ENCODE measurements at places on chromosomes 5 and 9. TPM values are rescaled to one million over a fixed set of nuclear protein-coding genes. Genes with fewer than 3 reads are reported as not detected.

- DNase-seq = no peak
Measured at GRCh38 chr5:179913461-179913860, 5.8 kb upstream of the TBC1D9B start.

DNA sequence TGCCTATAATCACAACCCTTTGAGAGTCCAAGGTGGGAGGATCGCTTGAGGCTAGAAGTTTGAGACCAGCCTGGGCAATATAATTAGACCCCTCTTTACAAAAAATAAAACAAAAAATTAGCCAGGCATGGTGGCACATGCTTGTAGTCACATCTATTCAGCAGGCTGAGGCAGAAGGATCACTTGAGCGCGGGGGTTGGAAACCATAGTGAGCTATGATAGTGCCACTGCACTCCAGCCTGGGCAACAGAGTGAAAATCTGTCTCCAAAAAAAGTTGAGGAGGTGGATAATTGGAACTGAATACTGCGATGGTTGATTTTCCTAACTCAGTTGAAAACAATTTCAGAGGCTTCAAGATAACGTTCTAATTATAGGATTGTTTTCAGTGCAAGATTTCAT, 52.6 kb downstream of the EDIL3 start:
- DNase-seq = no peak

DNA sequence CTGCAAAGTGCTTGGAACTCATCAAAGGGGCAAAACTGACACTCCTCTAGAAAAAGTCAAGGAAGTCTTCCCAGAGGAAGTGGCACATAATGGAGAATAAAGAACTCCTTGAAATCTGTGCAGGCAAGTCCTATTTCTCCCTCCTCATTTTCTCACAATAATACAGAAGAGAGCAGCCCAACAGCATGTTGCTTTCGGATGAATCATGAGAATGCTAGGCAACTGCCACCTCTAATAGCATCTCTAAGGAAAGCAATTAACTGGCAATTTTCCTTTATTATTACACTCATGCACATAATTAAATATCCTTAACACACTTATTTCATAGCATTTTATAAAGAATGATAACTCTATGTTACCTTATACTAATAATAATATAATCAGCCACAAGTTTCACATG, 122.2 kb upstream of the PTGER4 start:
- no peak for DNase-seq

PCDHGB4 gene
- total RNA-seq = 0.07 TPM

CDO1 gene
- not detected for total RNA-seq

DNA sequence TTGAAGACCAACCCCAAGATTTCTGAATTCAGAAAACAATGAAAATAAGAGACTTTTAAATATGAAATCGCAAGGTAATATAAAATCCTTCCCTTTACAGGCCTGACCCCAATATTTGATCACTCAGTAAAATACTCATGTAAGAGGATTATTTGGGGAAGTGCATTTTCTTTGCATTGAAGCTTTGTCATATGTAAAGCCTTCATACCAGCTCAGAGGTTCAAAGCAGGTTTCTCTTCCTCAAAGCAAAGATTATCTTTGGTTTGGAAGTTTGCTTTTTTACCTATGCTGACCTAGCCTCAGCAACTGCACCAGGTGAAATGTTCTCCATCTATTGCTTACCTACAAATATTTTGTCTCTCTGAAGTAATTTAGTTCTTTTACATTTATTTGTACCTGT, 106.5 kb upstream of the PARP8 start:
- no peak for DNase-seq

SPRY4 gene
- total RNA-seq = 0.14 TPM

- DNase-seq = peak; percentile 87
Measured at GRCh38 chr5:132425009-132425937, 55.8 kb downstream of the SLC22A5 start.

OR1Q1 gene
- total RNA-seq = not detected

GRCh38 chr5:141725891-141726290, 43.9 kb upstream of the ARAP3 start:
- no peak for DNase-seq

- no peak for DNase-seq
Measured at GRCh38 chr9:94843134-94843533, 116.6 kb downstream of the AOPEP start.

ENTPD2 gene
- total RNA-seq = not detected

DNA sequence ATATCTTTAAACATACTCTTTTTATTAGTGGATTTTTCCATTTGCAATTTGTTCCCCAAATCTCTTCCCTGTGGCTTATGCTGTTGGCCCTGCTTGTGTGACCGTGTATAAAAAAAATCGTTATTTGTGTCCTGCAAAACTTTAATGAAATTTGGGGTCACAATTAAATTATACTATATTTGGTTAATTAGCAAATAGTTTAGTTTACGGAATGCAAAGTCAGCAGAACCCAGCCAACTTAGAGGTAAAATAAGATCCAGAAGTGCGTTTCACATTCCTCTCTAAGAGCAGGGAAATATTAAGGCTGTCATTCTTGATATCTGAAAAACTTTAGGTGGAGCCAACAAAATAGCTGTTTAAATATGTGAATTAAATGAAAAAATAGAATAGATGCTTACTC, 2023.5 kb upstream of the WWC1 start:
- DNase-seq = no peak

HRCT1 gene
- not detected for total RNA-seq

GRCh38 chr9:10921671-10922070, 308.9 kb upstream of the PTPRD start:
- DNase-seq = no peak

DNA sequence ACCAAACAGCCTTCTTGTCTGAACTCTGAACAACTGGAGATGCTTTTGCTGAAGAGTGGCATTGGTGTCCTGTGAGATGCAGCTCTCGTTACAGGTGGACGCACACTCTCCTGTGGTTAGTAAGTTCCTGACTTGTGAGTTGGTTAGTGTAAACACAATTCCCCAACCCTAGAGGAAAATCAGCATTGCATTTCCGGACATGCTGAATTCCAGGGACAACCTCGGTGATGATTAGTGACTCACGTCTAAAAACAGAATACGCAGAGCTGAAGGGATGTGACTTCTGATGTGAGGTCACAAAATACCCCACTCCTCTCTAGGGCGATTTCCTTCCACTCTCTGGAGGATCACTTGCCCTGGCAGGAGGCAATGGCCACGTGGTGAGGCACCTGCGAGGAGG, 5.0 kb downstream of the OR2V2 start:
- no peak for DNase-seq

- DNase-seq = no peak
Measured at GRCh38 chr5:4042311-4042710, 446.7 kb downstream of the IRX1 start.

DNA sequence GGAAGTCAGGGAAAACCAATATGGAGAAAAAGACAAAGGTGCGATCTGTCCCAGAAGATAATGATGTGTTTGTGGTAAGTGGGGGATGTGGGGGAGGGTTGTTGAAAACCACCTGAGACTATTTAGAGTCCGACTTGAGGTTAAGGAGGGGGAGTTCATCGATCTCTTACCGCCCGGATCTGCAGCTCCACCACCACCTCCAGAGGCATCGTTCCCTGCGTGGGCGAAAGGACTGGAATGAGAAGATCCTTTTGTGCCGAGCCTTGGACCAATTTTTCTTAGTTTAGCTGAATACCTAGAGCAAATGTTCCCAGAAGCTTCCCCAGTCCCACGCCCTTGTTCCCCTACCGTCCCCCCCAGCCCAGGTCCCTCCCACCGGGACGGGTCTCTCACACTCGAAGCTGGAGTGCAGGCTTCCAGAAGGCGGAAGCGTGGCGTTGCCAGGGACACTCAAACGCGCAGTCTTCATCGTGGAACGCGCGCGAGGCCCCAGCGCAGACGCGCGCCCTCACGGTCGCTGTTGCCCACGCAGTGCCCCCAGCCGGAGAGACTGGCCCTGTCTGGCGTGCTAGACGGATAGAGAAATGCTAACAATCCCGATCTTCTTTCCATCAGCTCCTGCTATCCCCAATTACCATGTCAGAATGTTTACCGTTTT, at the start of gene SPATA6L:
SPATA6L (minus strand) TSS at position 439 of the 658 bp plus-strand sequence; CDS start at position 209, 230 bp downstream.
- peak; percentile 61 for DNase-seq

DNA sequence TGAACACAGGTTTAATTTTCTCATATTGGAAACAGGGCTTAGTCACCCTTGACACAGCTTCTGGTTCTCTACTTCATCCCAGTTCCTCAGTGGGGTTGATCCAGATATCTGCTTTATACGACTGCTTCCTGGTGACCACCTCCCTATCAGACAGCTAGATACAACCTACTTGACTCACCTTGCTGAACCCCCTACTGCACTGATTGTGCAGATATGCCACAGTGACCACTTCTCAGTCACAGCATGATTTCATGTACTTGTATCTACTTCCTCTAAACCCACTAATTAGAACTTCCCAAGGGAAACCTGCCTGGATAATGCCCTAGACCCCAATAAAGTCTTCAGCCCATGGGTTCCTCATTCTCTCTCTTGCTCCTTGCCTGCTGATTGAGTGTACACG, 18.4 kb upstream of the RFK start:
- no peak for DNase-seq

DNA sequence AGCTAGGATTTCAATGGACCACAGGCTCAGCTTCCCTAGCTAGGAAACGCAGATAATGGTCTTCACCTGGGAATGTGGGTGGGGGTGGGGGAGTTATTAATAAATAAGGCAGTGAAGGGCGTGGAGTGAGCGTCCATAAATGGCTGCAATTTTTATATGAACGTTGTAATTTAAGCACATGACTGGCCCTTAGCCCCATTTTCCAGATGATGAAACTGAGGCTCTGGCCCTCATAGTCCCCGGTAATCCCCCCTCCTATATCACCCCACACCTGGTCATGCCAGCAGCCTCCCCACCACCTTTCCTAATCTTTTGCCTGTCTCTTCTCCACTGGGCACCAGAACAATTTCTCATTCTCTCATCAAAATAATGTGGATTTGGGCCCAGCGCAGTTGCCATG, 61.9 kb upstream of the LMX1B start:
- DNase-seq = no peak

C5 gene
- 3.0 TPM for total RNA-seq

CDH18 gene
- total RNA-seq = not detected

GRCh38 chr9:90868555-90868954, 66.9 kb downstream of the SYK start:
- no peak for DNase-seq

- DNase-seq = no peak
Measured at GRCh38 chr5:76724871-76725270, 8.9 kb downstream of the F2R start.

- DNase-seq = no peak
Measured at GRCh38 chr5:38008198-38008597, 168.4 kb upstream of the GDNF start.

- no peak for DNase-seq
Measured at GRCh38 chr9:128106940-128107467, 20.5 kb downstream of the PTGES2 start.

GRCh38 chr5:91225848-91226686, 157.1 kb downstream of the ARRDC3 start:
- DNase-seq = peak; percentile 73

DNA sequence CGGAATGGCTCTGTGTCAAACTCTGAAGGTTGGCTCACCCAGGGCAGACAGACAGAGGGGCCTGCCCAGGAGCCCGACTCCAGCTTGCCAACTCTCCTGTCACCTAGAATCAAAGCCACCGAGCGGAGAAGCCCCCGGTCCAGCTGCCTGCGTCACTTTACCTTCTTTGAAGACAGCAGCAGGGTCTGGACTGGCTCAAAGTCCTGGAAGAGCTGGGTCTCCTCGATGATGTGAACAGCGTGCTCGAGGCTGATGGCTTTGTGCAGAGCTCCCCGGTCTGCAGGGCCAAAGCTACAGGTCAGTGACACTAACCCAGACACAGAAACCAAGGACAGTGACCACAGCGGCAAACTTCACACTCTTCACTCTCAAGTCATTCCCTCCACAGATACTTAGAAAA, 67.9 kb downstream of the SECISBP2 start:
- no peak for DNase-seq

DNA sequence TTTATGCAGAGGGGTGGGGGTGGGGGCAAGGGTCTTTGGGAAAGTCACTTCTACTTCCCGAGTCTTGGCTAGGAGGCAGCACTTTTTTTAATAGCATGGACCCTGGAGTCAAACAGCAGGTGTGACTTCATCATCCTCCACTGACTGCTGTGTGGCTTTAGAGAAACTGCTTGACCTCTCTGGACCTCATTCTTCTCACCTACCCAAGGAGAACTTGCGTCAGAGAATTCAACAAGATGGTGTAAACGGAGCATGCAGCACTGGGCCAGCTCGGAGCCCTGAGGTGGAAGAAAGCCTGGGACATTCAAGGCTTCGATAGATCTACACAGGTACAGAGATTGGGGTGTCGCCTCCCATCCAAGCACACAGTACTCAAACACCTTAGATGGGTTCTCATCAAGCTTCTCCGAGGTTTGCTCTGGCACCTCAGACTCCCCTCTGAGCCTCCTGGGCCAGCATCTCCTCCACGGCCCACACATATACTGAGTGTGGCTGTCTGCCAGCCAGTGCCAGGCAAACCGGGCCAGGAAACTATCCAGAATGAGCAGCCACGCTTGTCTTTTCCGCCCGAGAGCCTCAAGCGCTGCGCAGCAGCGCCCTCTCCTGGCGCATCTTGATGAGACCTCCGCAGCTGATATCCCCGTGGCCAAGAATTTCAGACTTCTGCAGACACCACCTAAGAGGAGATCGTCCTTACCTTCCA, 4.6 kb upstream of the SLC25A48 start:
- peak; percentile 54 for DNase-seq

DNA sequence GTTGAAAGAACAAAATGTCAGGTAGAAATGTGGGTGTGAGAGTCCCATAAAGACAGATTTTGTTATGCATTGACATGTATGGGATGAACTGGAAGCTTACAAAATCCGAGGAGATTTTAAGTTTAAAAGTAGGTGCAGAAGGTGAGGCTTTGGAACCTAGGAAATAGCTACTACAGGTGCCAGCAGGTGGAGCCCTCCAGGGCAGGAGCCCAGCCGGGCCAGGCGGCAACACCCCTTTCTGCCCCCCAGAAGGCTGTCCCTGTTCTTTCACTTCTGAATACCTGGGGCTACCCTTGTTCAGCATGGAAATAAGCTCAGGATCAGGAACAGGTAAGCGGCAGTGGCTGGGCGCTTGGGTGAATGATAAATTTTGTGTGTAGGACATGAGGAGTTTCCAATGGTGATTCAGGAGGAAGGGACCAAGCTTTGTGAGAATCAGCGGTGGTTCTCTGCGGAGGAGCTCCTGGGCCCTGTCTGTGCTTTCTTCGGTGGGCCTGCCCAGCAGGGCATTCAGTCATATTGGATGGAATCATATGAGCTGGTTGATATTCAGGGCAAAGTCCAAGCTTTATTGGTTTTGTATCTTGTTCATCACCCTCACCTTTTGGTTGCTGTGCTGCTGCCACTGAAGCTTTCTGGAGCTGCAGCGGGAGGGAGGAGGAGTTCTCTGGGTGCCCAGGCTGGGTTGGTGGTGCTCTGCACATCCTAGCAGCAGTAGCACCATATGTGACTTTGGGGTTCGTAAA, 12.3 kb downstream of the PCBD2 start:
- no peak for DNase-seq

GRCh38 chr5:130066644-130067043, 162.4 kb downstream of the CHSY3 start:
- DNase-seq = no peak
